ENCODE measurements at places on chromosomes 16 and 17.

DNA sequence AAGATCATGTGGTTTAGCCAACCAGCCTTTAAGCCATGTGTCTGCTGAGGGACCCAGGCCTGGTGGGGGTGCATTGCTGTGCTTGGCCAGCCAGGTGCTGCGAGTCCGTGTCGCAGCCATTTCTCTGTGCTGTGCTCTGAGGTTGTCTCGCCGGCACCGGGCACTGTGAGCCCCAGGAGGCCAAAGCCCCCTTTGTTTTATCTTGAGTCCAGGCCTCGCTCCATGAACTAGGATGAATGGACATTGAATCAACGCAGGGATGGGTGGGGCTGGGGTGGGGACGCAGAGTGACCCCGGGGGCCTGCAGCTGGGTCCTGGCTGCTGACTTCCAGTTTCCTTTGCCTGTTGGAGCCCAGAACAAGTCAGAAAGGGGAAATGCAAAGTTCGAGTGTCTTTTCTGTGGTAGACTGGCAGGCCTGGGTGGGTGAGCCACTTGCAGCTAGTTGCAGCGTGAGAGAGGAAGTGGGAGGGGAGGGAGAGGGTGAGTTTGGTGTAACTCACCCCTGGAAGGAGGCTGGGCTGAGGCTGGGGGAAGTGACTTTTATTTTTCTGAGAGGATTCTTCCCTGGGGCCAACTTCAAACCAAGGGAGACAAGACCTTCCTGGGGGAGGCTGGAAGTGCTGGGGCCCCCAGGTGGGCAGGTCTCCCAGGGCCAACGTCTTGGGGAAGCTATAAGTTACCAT lies 324.7 kb downstream of the SEC14L1 start:
- DNase-seq, result no peak

DNA sequence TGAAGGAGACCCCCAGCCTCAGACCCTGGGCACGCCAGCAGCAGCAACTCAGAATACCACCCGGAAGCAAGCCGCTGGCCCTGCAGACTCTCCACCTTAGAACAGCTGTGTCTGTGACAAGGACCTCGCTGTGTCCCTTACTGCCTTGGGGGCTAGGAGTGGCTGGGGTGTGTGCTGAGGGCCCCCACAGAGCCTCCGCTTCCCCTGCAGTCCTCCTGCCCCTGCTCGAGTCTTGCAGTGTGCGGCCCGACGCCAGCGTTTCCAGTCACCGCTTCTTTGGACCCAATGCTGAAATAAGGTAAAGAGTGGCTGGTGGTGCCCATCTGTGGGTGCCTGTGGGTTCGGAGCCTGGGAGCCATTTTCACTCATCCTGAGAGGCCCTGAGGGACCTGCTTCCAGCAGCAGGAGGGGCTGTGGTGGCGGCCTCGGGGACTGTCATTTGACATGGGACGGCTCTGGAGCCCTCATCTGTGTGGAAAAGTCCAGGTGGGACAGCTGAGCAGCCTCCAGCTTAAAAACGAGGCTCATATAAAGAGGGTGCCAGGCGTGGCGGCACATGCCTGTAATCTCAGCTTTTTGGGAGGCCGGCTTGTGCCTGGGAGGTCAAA lies 14.7 kb upstream of the MC1R start:
- DNase-seq, result no peak

DNA sequence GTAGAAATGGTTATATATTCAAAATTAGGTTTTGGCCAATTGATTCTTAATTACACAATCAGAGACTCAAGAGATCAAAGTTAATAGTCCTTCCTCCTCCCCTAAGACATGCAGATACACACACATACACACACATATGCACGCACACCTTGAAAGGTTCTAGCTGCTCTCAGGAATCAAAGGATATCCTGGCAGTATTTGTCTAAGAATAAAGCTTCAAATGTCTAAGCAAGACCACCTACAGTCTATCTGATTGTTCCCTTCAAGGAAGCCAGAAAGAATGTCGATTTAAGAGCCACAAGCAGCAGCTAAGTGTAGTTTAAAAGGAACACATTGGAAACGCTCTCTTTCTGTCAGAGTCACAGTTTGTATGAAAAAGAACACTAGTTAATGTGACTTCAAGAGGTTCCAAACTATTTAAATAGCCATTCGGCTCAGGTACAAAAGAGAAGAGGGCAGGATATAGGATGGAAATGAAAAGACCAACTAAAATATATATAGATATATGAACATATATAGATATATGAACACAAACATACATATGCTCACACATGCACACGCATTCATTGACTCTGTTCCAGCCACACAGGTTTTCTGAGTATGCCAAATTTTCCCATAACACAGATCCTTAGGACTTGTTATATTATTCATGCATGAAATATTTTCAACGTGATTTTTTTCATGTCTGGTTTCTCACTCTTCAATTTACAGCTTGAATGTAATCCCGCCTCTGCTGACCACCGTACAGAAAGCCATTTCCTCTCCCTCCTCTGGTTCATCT lies 79.0 kb downstream of the CDH8 start:
- no peak for DNase-seq

- peak; percentile 88 for DNase-seq
Measured at GRCh38 chr17:77724876-77725615, 233.5 kb upstream of the TNRC6C start.

- no peak for DNase-seq
Measured at GRCh38 chr16:26569793-26570192, 496.9 kb upstream of the C16orf82 start.

DNA sequence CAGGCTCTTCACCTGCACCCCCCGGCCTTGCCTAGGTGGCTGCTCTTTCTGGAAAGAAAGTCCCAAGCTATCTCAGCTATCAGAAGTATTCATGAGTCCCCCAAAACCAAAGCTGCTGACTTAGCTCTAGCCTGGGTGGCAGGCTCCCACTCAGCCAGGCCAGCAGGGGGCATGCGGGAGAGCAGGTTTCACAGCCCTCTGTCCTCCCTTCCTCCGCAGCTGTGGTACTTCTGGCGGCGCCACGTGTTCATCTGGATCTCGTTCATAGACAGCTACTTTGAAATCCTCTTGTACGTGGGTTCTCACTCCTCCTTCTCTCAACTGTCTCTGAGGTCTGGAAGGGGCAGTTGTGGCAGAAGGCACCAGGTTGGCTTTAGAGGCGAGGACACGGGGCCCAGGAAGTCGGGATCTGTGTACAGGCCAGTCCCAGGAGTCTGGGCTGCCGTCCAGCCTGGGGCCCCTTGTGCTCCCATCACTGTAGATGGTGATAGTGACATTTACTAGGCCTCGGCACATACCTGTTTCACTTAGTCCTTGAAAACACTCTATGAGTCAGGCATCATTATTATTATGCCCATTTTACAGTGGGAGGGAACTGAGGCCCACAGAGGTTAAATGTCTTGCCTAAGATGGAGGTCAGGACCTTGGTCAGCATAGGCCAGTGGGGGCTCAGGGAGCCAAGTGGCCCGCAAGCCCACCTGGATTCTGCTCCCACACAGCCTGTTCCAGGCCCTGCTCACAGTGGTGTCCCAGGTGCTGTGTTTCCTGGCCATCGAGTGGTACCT lies 12.9 kb downstream of the TRPV2 start:
- DNase-seq, result peak; percentile 2

GRCh38 chr17:38598536-38598935 lies 7.2 kb downstream of the SRCIN1 start:
- DNase-seq, result peak; percentile 90

GRCh38 chr17:37255432-37255831 lies 120.4 kb upstream of the C17orf78 start:
- DNase-seq, result no peak

GRCh38 chr17:28335959-28336871 lies 654 bp downstream of the TNFAIP1 start:
- peak; percentile 72 for DNase-seq

DNA sequence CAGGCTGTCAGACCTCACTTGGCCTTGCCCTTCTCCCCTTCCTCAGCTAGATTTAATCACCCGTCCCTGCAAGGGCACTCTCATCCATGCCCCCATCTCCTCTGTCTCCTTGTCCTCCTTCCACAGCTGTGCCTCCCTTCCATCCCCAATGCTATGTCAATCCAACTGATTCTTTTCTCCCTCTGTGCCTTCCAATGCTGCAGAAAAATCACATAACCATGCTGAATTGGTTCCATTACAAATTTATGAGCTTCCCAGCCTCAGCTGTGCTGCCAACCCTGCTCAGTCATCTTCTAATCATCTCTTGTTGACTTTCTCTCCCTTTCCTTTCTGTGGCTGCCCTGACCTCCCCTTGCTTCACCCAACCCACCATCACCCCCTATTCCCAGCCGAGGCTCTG lies 56.3 kb upstream of the PIRT start:
- DNase-seq, result no peak

DNA sequence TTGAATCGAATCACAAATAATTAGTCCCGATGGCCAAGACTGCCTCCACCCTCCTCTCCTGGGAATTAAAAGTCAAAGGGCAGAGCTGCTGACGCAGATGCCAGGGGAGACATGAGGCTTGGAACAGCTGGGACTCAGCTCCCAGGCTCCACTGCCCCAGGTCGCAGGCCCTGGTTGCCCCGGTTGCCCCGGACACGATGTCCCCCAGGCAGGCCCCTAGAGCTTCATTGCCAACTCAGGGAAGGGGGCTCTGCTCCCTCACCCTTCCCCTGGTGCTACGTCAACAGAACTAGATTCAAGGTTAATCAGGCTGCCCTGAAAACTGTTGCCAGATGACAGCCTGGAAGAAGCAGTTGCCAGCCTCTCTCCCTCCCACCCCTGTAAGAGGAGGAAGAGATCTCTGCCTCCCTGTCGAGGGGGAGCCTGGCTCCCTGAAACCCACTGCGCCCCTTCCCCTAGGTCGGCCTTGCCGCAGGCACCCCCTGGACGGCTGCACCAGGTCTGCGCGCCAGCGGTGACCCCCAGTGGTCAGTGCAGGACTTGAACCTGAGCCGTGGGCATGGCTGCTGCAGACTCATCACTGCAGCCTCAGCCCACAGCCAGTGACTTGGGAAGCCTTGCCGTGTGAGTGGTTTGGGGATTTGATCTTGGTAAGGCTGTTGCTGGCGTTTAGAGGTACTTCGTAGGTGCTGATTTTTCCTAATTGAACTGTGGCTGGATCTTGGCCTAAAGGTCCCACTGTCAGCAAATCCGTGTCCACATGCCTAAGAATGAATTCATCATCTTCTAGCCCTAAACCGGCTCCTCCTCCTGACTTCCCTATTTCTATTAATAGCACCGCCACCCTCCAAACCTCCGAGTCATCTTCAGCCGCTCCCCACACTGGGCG lies 84.1 kb upstream of the TOB1 start:
- DNase-seq, result peak; percentile 61

DNA sequence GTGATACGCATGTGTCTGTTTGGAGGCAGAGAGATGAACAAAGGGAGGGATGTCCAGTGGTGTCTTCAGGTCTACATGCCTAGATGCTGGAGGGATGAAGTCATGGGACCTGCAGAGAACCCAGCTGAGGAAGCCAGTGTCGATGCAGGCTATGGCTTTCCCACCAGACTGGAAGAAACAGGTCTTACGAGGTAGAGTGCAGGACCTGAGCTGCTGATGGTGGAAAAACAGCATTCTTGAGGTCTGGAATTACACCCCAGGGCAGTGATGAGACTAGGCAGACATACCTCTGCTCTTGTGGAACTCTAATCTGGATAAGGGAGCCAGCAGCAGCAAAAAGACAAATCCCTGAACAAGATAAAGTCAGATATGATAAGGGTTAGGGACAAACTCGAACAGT lies 37.4 kb downstream of the ARSG start:
- DNase-seq, result no peak
